ENCODE measurements at places on chromosomes 5 and 9.

DNA sequence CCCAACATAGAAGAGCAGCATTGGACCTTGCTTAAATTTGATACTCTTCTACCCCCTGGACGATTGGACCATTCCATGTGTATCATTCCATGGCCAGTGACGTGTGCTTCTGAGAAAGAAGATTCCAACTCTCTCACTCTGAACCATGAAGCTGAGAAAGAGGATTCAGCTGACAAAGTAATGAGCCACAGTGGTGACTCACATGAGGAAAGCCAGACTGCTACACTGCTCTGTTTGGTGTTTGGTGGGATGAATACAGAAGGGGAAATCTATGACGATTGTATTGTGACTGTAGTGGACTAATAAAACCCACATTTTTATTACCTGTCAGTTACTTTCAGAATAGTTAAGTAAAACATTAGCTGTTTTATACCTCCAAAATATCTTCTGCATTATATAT is 7.5 kb downstream of the HSPA5 start:
- DNase-seq, result no peak

DNA sequence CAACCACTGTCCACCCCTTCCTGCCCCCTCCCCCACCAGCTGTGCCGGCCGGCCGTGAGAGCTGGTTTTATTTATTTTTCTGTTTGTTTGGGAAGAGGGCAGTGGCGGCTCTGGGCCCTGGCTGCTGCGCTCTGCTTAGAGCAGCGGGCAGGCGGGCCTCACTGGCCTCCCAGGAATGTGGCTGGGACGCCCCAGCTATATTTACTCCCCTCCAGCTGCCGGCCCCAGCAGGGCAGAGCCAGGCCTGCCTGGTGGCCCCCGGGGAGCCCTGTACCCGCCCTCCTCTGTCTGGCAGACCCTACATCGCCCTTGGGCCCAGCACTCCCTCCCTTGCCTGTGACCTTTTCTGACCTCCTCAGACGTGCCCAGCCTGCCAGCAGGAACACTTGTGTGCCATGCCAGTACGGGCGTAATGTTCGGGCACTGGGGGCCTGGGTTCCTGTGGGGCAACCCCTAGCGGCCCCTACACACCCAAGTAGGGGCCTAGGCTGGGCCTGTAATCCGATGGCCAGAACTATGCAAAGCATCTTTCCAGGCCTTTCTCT is 7.7 kb downstream of the CXXC5 start:
- DNase-seq, result no peak

DNA sequence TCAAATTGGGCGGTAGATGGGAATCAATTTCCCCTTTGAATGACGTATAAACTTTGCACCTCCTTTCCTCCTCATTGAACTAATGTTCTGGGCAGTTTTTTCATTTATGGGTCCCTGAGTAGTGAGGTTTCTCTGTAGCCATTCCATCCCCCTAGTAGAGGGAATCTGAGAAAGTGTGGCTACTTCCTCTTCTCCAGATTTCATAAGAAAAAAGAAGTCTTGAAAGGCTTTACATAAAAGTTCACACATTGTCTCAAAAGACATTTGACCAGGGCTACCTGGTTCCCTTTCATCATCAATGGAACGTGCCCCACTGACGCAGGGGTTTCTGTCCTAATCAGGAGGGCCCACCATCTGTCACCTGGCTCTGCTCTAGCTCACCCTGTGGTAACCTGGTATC is 57.3 kb downstream of the CTSL start:
- no peak for DNase-seq

GRCh38 chr9:136157477-136158265 is 39.0 kb upstream of the TMEM250 start:
- no peak for DNase-seq

Data from CD4-positive, alpha-beta T cell treated with Interleukin-17A for 4 hours (primary cell).